GM23248 (cell line): ENCODE measurements at places on chromosomes 12 and 14. TPM values are rescaled to one million over a fixed set of nuclear protein-coding genes. Genes with fewer than 3 reads are reported as not detected.

Gene SOS2
- total RNA-seq: 13.7 and 14.0 TPM in 2 replicates

Gene TEX52
- total RNA-seq: not detected in 2 replicates

Gene ASIC1
- 0.13 and 1.9 TPM in 2 replicates for total RNA-seq

Gene KLRC1
- total RNA-seq: not detected in 2 replicates

Gene MMP17
- total RNA-seq: 36.5 and 52.1 TPM in 2 replicates

Gene RERGL
- 0.51 TPM in 1 of 2 replicates, not detected in the other for total RNA-seq

Gene TEX22
- total RNA-seq: 0.13 and 0.43 TPM in 2 replicates

Gene NPAS3
- 0.65 TPM in 1 of 2 replicates, not detected in the other for total RNA-seq

Gene PPP2R3C
- 18.5 and 25.7 TPM in 2 replicates for total RNA-seq

Gene APOF
- total RNA-seq: not detected in 2 replicates

Gene C14orf39
- not detected in 2 replicates for total RNA-seq

Gene GALNT8
- not detected in 2 replicates for total RNA-seq

Gene RNASE1
- total RNA-seq: not detected in 2 replicates

Gene COX8C
- total RNA-seq: not detected in 2 replicates

Gene AHSA1
- total RNA-seq: 122 and 137 TPM in 2 replicates

Gene PROX2
- not detected in 2 replicates for total RNA-seq

Gene CLEC2A
- total RNA-seq: not detected in 2 replicates

Gene AMDHD1
- total RNA-seq: 1.1 and 1.3 TPM in 2 replicates

Gene SMIM41
- not detected in 2 replicates for total RNA-seq

Gene ADAMTS20
- total RNA-seq: not detected in 2 replicates

Gene LRRC9
- total RNA-seq: not detected in 2 replicates

Gene CLEC4C
- total RNA-seq: not detected in 2 replicates

Gene TCP11L2
- total RNA-seq: 26.2 and 32.2 TPM in 2 replicates

Gene MEG3
- 101 and 145 TPM in 2 replicates for total RNA-seq

Gene FGF6
- not detected in 2 replicates for total RNA-seq

Gene FBLN5
- 234 TPM in 2 replicates for total RNA-seq

Gene CACNA2D4
- total RNA-seq: under 0.01 TPM in 1 of 2 replicates, not detected in the other

Gene RFX4
- not detected in 2 replicates for total RNA-seq

Gene KCNJ8
- 17.8 and 19.6 TPM in 2 replicates for total RNA-seq

Gene WNT1
- not detected in 2 replicates for total RNA-seq

Gene PLXNC1
- 1.9 and 2.1 TPM in 2 replicates for total RNA-seq

Gene SDSL
- 5.1 and 6.3 TPM in 2 replicates for total RNA-seq

Gene C12orf56
- 0.25 and 0.43 TPM in 2 replicates for total RNA-seq

Gene GAS2L3
- total RNA-seq: 9.8 and 14.8 TPM in 2 replicates

Gene RIMBP2
- not detected in 2 replicates for total RNA-seq

Gene PTGER2
- 6.2 and 7.2 TPM in 2 replicates for total RNA-seq

Gene SPX
- 0.63 and 1.2 TPM in 2 replicates for total RNA-seq

Gene COX6A1
- total RNA-seq: 247 and 358 TPM in 2 replicates

Gene CCDC197
- not detected in 2 replicates for total RNA-seq

Gene RPL10L
- total RNA-seq: not detected in 2 replicates

Gene SALL2
- total RNA-seq: 0.25 and 2.7 TPM in 2 replicates

Gene GARIN6
- total RNA-seq: not detected in 2 replicates

Gene WNK1
- total RNA-seq: 41.5 and 55.6 TPM in 2 replicates
